ENCODE measurements at places on chromosomes 4 and X.

GRCh38 chr4:2484993-2485392 lies 16.1 kb downstream of the RNF4 start:
- DNase-seq = no peak

- DNase-seq = no peak
Observed at GRCh38 chr4:135186002-135186401, 984.4 kb upstream of the PABPC4L start.

DNA sequence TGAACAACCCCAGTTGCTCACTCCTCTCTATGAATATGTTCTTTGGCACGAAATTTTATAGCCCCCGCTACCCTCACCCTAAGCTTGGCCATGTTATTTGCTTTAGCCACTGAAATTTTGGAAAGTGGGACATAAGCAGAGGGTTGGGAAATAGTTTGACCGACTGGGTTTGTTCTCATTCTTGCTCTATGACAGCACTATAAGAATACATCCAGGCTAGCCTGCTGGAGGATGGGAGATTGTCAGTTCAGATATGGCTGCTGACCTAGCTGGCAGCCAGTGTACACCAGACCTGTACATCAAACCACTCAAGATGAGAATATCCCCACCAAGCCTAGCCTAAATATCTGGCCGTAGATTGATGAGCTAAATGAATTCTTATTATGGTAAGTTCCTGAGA lies 298.1 kb downstream of the PDGFC start:
- DNase-seq = no peak

DNA sequence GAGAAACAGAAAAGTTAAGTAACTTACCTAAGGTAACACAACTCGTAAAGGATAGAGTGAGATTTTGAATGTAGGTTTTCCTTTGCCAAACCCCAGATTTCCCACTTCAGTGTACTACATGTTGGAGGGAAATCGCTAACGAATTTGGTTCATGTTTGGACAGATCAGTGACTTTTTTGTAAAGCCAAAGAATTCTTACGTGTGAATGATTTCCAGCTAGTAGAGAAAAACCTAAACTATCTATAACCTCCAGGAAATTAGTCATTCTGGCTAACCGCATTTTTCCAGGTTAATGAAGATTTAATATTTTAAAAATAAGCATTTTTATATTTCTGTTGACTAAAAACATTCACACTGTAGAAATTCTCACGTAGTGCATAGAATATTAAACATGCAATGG lies 7.2 kb downstream of the TENM3 start:
- DNase-seq = no peak

- DNase-seq = no peak
Observed at GRCh38 chr4:38396845-38397547, 267.0 kb upstream of the KLF3 start.

DNA sequence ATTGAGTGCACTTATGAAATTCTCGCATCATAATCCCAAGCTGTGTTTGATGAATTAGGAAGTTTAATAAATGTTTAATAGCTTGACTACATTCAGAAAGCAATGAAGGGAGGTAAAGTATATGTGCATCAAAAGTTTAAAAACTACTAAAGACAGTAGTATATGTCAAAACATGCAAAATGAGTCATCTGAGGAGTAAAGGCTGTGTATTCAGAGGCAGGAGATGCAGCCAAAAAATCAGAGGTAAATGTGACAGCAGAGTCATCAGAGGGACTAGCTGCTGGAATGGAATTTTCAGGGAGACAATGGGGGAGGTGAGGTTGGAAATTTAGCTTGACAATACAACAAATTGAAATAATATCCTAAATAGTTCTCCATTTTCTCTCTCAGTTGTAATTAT lies 127.0 kb upstream of the FUNDC1 start:
- no peak for DNase-seq

DNA sequence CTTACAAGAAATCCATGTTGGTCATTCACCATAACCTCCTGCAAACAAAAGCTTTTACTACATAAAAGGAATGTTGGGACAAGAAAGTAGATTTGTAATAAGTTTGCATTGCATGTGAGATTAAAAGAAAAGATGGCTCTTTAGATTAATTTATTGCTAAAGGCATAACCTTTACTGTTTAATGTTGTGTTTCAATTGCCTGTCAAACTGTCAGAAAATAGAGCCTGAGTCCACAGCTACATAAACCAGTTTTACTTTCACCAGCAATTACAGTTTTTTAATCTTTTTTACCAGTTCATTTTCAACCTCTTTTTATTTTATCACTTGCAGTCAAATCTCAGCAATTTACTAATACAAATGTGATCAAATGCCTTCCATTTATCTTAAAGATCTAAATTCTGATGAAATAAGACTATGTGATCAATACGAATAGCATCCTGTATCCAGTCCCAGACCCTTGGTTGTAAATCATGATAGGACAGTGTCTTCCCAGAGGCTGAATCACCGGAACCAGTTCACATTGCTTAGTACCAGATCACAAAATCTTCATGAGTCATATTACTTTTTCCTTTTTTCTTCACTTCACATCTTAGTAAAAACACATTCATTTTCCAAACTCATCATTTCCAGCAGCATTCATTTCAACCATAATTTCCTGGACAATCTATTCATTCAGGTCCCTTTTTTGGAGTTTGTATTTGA lies 95.4 kb upstream of the FRG1 start:
- DNase-seq = no peak

DNA sequence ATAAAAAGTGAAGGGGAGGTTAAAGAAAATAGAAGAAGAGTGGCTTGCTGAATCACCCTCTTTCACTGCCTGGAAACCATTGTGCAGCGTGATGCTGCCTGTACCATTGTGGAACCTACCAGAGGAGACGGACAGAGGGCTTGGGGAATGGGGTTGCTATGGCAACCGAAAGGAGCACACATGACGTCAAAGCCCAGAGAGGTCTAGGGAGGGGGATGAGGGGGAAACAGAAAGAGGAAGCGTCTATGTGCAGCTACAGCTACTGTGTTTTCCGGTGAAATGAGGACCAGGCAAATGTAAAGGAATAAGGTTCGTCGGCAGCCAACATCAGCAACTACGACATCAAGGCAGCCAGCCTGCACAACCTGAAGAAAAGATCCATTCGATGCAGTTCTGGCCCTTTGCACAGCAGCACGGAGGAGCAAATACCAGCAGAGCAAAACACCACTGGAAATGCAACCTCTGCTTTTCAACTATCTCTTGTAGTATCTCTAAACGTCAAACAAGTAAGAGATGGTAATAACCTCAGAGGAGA lies at the start of gene MAPK10:
TSS of gene MAPK10 (minus strand) at position 110 of the 535 bp plus-strand sequence.
- peak; percentile 61 for DNase-seq

DNA sequence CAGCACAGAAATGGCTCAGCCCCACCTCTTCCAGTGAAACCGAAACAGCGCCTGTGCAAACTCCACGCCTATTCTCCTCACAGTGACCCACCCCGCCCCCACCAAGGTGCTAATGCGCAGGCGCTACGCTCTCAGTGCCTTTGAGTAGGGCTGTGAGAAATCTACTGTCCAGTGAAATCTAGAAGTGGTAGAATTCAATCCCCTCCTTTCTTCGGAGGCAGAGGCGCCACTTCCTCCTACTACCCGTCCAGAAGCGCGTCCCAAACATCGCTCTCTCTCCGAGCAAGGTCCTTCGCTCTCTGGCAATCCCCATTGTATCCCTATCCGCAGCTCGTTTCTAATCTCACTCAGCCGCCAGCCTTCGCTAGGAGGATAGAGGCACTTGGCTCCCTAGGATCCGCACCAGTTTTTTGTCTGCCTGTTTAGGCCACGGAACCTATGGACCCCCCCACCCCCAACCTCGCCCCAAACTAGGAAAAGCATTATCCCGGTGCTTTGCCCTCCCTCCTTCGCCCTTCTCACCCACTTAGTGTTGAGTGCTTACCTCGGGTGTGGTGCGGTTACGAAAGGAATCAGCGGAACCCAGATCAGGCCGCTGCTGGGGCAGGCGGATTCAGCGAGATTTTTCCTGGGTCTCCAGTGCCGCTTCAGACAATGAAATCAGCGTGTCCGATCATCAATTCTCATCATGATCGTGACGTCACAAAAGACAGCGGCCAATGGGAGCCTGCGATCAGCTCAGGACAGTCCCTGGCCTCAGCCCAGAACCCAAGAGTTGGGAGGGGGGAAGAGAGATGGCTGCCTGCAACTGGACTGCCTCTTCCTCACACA lies at the start of gene HDX:
TSS of gene HDX (minus strand) at position 656 of the 831 bp plus-strand sequence. CDS start 27,056 bp downstream, outside the sequence.
- DNase-seq = peak; percentile 64

GRCh38 chr4:18536428-18536827 lies 514.9 kb upstream of the LCORL start:
- no peak for DNase-seq

DNA sequence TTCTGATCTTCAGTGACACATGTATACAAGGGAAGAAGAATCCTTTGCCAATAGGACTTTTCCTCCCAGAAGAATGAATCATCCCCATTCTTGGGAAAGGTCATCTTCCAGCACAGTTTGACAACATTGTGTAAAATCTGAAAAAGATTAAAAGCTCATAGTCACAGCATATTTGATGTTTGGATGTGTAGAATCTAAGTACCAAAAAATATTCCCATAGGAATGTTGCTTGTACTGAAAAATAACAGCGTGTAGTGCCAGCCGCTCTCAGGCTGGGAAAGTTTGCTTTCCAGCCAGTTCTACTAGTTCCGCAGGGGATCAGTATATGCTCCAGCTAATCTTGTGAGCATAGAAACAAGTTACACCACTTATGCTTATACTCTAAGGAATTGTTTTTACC lies 74.7 kb upstream of the IL13RA1 start:
- DNase-seq = no peak

DNA sequence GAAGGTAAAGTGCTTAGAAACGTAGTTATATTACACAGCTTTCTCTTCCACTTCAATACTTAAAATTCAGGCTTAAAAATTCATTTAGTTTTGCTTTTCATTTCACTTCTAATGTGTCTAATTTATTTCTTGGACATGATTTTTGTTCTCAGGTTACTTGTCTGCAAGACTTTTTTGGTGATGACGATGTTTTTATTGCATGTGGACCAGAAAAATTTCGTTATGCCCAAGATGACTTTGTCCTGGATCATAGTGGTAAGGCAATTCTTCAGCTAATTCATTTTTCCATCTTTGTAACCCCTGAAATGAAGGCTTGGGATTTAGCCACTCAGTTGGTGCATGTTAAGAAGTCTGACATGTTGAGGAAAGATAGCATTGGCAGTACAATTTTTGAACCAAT lies 114.7 kb downstream of the DCLK2 start:
- no peak for DNase-seq

DNA sequence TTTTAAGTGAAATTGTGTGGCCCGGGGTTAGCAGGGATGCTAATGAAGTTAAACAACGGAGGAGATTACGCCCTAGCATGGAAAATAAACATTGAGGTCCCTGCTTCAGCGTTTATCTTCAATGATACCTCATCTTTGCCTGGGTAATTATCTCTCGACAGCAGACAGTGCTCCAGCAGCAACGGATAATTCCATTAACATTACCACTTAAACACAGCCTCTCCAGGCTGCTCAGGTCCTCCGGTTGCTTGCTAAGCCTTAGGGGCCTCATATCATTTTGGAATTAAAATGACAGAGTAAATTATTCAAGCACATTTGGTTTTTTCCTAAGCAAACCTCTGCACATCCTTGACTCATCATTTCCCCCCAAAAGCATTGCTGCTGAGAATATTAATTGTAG lies 281.5 kb upstream of the KLF3 start:
- DNase-seq = no peak

GRCh38 chr4:117971403-117971802 lies 62.9 kb upstream of the NDST3 start:
- no peak for DNase-seq

GRCh38 chr4:105970371-105970770 lies 75.1 kb downstream of the NPNT start:
- DNase-seq = no peak

DNA sequence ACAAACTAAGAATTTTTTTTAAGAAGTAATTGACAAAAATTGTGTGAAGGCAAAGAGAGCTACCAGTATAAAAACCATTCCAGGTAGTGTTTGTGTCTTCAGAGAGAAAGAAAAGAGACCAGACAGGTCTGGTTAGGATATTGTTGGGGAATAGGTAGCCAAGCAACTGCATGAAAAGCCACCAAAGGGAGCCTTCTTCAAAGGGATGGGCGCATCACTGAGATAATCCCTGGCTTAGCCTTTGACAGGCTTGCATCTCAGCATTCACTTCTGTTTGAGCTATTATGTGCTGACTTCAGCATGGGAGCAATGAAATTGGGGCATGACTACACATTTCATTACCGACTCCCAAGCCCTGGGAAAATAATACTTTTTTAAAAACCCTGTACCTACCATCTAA lies 496.6 kb downstream of the IL1RAPL1 start:
- no peak for DNase-seq

DNA sequence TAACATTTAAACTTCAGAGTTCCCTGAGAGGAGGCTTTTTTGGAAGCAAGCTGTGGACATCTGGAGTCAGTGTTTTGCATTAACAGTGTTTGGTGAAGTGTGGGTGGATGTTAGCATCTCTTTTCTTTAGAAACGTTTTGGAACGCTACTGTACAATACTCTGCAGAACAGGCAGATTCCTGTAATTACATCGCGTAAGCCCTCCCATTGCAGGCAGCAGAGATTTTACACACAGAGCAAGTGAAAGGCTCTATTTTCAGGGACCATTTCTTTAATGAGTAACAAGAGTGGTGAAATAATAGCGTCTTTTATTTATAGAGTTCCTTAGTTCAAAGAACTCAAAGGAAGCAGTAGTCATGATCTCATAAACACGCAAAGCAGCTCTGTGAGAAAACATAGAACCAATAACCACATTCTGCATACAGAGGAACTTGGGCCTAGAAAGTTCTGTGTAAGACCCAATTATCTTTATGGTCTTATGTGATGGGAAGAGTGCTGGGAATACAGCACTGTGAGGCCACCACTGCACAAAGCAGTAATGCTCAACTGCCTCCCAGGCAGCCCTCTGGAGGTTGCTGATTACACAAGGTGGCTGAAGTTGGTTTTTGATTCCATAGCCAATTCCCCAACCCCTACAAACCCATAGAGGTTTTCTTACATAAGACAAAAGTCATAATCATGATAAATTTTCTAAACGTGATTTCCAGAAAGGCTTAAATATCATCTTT lies 298.7 kb upstream of the EPHA5 start:
- DNase-seq = no peak

DNA sequence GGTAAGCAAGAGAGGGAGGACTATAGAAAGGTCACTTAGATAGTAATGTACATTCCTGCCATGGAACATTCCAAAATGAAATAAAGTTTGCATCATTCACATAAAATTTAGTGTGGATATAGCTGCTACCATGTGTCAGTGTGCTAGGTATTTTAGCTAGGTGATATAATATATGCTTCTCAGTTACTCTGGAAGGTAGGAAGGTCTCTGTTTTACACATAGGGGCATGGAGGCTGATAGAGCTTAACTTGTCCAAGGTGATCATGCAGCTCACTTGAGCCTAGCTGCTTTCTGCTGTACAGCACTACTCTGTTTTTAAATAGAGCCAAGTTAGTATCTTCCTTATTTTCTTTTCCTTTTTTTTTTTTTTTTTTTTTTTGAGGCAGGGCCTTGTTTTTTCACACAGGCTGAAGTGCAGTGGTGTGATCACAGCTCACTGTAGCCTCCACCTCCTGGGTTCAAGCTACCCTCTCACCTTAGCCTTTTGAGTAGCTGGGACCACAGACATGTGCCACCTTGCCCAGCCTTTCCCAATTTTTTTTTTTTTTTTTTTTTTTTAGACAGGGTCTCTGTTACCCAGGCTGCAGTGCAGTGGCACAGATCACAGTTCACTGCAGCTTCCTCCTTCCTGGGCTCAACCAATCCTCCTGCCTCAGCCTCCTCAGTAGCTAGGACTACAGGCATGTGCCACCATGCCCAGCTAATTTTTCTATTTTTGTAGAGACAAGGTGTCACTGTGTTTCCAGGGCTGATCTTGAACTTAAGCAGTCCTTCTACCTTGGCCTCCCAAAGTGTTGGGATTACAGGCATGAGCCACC lies 10.4 kb downstream of the AFF1 start:
- DNase-seq = no peak
